Tracheal epithelial cell (primary cell): ENCODE measurements at places on chromosomes 5 and 9. TPM values are rescaled to one million over a fixed set of nuclear protein-coding genes. Genes with fewer than 3 reads are reported as not detected.

The BNC2 gene
- under 0.01 and 1.4 TPM in 2 replicates for total RNA-seq

The PCDHGA11 gene
- 2.2 and 2.6 TPM in 2 replicates for total RNA-seq

The BTNL3 gene
- total RNA-seq, result not detected in 2 replicates

The HTR4 gene
- total RNA-seq, result not detected in 2 replicates

The POLR3G gene
- 7.0 and 9.4 TPM in 2 replicates for total RNA-seq

The NEUROG1 gene
- total RNA-seq, result not detected in 2 replicates

The SLC27A6 gene
- 0.96 TPM in 1 of 2 replicates, not detected in the other for total RNA-seq

The PCDHA13 gene
- 0.24 TPM in 1 of 2 replicates, not detected in the other for total RNA-seq

The C1QTNF2 gene
- not detected in 2 replicates for total RNA-seq

The WDR5 gene
- total RNA-seq, result 23.9 and 25.4 TPM in 2 replicates

The FRRS1L gene
- under 0.01 TPM in 1 of 2 replicates, not detected in the other for total RNA-seq

The PALM2AKAP2 gene
- total RNA-seq, result 1.5 and 8.2 TPM in 2 replicates
